ENCODE measurements at places on chromosomes 7 and 10.

GRCh38 chr10:95122736-95123135 is 53.4 kb upstream of the CYP2C8 start:
- no peak for DNase-seq

- DNase-seq: no peak
Observed at GRCh38 chr7:112080978-112081377, 125.2 kb downstream of the DOCK4 start.

DNA sequence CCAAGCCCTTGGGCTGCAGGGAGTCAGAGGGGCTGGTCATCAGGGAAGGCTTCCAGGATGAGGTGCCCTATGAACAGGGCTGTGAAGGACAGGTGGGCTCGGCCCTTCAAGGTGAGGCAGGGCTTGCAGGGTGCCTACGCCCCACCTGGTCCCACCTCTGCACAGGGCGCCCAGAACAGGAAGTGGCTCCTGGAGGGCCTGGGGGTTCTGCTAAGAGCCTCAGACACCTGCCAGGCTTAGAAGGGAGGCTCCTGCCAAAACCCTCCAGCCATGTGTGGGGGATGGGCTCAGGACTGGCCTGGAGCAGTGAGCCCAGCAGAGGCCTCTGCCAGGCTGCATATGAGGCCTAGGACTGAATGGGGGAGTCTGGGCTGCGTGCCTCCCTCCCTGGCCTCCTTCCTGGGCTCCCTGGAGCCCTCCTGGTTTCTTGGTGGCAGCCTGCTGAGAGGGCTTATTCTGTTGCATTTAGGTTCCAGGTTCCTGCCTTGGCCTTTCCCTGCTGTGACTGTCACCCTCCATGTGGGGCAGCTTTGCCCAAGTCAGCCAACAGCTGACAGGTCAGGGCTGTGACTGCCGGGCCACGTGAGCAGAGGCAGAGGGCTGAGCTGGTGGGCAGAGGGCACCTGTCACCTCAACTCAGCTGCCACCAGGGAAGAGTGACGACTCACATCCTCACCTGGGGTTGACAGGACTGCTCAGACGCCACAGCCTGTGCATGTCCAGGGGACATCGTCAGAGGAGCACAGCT is 45.2 kb upstream of the MSMB start:
- no peak for DNase-seq

DNA sequence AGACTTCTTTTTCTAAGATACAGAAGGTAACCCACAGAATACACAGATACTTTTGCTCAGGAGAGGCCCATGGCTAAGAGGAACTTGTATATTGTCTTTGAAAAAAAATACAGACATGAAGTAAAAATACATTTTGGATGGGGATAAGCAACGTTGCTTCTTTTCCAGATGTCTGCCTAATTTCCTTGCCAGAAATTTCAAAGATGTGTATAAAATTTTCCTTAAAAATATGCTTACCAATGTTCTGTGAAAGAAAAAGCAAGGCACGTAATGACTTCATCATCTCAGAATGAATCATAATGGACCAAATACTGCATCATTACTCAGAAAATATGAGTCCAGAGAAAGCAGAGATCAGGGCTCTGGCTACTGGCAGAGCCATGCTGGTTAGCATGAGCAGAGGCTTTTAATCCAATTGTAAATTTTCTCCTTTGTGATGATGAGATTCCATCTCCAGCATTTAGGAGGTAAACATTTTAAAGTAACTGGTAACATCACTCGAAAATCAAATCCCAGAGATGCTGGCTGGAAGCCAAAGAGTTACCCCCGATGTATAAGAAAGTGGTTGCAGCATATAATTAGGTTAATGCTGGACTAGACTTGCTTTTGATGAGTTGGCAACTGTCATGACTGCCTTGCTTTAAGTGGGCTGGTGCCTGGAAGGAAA is 272.5 kb downstream of the SEMA3A start:
- DNase-seq: no peak

DNA sequence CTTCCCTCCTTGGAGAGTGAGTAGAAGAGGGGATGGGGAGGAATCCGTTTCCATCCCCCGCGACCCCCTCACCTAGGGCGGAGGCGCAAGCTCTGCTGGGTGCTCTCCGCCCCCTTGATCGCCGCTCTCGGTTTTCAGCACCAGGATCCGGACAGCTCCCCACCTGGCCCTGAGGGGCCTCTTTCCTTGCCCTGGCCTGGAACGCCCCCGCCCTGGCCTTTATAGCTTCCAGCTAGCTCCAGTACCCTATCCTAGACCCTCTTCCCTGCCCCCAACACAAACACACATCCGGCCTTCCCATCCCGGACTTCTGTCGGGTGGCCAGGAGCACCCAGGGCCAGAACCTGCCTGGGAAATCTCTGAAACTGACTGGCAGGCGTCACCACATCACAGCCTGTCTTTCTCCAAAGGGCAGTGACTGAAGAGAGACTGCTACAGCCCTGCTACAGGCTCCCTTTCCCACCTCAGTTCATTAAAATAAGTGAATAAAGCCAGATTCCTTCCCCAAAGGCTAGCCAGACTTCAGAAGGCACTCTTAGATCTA is 72.3 kb upstream of the LEP start:
- no peak for DNase-seq

- DNase-seq: no peak
Observed at GRCh38 chr7:121447243-121447910, 51.3 kb upstream of the FAM3C start.

Measured in NCI-H187 (cell line).